Hematopoietic multipotent progenitor cell treated with erythropoietin and hydrocortisone succinate and interleukin-3 and kit ligand, for 8 days (in vitro differentiated cells): ENCODE measurements at places on chromosomes 4 and X.

DNA sequence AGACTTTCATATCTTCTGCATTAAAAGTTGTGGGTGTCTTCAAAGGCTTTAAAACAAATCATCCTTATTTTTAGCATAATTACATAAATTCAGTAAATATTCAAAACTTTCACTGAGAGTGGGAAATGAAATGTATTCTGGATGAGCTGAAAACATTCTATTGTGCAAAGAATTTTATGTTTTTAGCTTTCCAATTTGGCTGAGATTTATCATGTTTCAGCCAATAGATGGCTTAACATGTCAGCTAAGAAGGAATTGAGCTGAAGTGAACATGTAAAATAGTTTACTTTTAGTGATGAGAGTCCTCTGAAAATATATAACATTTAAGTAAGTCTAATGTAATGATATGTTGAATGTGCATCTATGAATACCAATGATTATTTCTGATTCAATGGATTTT is 213.5 kb upstream of the GIMD1 start:
- no peak for DNase-seq

GRCh38 chrX:40243755-40244515 is 146.2 kb upstream of the BCOR start:
- no peak for DNase-seq

- peak; percentile 56 for DNase-seq
Measured at GRCh38 chrX:132023896-132024386, 839 bp downstream of the STK26 start.

GRCh38 chrX:8730812-8731558 is 952 bp downstream of the ANOS1 start:
- DNase-seq, result no peak

- DNase-seq, result no peak
Measured at GRCh38 chr4:130288576-130288975, 1192.6 kb downstream of the C4orf33 start.

DNA sequence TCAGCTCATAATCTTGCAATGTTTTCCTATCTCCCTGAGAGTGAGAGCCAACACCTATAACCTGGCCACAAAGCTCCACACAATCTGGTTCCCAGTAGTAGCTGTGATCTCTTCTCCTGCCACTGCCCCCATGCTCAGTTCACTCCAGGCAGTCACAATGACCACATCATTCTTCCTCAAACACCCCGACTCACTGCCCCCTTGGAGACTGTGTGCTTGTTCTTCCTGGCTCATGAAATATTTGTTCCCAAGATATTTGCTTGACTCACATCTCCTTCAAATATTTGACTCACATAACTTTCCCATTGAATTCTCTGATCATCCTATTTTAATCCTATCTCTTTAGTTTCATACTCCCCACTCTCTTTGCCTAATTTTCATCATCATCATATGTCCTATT is 173.7 kb downstream of the AREG start:
- DNase-seq, result no peak

DNA sequence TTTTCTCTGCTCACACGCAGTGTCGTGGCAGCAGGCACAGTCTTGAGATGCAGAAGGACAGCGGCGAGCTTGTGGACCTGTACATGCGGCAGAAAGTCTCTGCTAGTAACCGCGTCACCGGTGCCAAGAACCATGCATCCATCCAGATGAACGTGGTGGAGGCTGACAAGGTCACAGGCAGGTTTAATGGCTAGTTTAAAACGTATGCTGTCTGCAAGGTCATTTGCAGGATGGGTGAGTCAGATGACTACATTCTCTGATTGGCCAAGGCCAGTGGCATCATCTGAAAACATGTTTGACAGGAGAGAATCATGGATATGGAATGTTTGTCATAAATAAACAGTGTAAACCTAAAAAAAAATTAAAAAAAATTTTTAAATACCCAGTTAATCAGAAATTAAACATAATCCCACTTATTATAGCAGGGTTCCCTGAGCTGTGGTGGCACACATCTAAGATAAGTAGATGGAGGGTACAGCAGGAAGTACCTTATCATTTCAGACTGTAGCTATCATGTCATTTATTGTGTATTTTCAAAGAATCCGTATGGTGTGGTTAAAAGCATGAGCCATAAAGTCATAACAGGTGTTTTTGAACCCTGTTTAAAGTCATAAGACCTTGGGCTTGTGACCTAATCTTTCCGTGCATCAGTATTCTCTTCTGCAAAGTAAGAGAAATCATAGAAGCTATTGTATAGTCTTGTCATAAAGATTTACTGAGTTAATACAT is 7.5 kb upstream of the BMP2K start:
- DNase-seq, result peak; percentile 58

- DNase-seq, result no peak
Measured at GRCh38 chr4:1571165-1572009, 112.7 kb downstream of the FAM53A start.

- DNase-seq, result peak; percentile 4
Measured at GRCh38 chr4:30721185-30722091, 1.3 kb downstream of the PCDH7 start.

DNA sequence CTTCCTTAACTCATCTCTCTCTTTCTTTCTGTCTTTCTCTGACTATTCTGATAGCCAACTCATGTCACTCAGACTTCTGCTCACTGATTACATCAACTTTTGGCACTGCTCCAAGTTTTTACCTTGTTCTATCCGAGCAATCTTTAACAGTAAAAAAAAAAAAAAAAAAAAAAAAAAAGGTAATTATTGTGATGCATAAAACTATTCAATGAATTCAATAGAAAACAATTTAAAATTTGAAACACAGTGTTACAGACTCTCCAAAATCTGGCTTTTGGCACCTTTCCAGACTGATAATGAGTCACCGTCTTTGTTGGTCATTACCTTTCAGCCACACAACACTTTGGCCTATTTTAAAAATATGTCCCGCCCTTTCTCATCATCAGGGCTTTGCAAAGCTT is 229.5 kb downstream of the GALNTL6 start:
- DNase-seq, result peak; percentile 18
